Omental fat pad (tissue), 4 donors: ENCODE measurements at places on chromosomes 6 and 20.

- DNase-seq = no peak
Measured at GRCh38 chr20:3172126-3172932, 1.0 kb downstream of the LZTS3 start.

DNA sequence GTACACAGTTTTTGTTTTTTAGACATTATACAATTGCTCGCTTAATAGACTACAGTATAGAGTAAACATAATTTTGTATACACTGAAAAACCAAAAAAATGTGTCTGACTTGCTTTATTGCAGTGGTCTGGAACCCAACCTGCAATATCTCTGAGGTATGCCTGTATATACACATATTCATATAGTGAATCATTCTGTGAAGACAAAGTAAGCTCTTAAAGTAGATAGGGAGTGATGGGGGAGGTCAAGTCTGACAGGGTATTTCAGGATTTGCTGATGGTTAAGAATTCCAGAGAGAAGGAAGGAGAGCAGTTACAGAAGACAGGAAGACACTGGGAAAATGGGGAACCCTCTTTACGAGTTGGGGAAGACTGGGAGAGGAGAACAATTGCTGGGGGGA is 417.9 kb downstream of the CD109 start:
- no peak for DNase-seq

GRCh38 chr20:2741881-2742280 is 49.3 kb downstream of the EBF4 start:
- no peak for DNase-seq

- DNase-seq = no peak
Measured at GRCh38 chr20:44006126-44006525, 91.5 kb downstream of the TOX2 start.

DNA sequence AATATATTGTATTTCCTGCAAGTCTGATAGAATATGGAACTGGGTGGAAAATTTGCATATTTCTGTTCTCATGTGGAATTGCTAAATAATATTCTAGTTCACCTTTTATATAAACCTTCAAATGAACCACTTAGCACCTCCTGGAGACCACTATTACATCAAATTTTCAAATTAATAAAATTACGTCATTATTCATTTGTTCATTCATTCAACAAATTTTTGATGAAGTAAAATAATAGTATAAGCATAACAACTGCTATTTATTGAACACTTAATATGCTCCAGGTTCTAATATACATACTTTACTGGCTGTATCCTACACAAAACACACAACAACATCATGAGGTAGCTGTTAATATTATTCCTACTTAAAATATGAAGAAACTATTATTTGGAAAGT is 215.1 kb downstream of the KCNQ5 start:
- no peak for DNase-seq
